ENCODE measurements at places on chromosomes 12 and 14.

DNA sequence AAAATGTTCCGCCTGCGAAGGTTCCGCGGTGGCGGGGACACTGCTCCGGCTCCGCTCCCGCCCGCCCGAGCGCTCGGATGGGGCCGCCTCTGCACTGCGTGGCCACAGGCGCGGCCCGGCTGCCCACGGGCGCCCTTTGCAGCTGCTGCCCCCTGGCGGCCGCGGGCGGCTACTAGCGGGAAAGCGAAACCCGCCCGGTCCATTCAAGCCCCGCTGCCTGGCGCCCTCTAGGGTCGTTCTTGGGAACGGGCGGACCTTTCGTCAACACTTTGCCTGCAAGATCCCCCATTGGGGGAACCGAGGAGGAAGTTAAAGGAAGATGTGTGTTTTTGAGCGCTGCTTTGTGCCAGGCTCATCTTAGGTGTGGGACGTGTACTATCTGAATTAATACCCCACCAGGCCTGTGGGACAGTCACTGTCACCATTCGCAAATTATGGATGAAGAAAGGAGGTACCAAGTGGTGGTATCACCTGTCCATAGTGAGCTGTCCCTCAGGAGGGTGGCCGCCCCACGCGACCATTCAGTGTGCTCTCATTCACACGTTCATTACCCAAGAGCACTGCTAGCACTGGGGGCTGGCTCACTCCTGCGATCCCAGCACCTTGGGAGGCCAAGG is 19.4 kb downstream of the GPR132 start:
- DNase-seq: peak; percentile 94

DNA sequence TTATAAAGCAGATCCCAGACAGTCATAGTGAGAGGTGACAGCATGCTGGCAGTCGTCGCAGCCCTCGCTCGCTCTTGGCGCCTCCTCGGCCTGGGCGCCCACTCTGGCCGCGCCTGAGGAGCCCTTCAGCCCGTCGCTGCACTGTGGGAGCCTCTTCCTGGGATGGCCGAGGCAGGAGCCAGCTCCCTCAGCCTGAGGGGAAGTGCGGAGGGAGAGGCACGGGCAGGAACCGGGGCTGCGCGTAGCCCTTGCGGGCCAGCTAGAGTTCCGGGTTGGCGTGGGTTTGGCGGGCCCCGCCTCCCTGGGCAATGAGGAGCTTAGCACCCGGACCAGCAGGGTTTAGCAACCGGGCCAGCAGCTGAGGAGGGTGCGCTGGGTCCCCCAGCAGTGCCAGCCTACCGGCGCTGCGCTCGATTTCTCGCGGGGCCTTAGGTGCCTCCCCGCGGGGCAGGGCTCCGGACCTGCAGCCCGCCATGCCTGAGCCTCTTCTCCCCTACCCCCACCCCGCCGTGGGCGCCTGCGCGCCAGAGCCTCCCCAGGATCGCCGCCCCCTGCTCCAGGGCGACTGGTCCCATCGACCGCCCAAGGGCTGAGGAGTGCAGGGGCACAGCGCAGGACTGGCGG is 451.2 kb upstream of the DCN start:
- no peak for DNase-seq

- DNase-seq: no peak
Observed at GRCh38 chr14:100291305-100292075, 14.8 kb downstream of the SLC25A29 start.

DNA sequence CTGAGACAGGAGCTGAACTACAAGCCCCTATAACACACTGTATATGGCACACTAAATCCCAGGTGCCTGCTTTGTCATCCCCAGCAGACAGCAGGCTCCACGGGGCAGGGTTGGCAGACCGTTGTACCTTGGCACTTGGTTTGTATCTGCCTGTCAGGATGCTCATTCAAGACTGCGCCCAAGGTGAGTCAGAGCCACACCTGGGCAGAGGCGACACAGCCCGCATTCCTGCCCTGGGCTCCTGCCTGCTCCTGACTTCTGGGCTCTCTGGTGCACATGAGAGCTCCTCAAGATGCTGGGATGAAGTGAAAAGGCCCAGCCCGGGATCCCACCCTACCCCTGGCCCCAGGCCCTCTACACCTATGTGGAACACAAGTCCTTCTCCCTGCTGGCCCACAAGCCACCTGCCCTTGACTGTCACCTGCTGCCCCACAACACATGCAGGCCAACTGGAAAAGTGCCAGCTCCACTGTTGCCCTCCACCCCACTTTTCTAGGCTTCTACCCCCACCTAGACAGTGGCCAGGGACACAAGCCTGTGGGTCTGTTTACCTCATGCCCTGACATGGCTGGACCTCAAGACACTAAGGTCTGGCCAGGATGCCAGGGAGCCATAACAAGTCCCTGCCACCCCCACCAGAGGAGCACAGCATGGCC is 30.8 kb upstream of the PNMA1 start:
- DNase-seq: no peak

DNA sequence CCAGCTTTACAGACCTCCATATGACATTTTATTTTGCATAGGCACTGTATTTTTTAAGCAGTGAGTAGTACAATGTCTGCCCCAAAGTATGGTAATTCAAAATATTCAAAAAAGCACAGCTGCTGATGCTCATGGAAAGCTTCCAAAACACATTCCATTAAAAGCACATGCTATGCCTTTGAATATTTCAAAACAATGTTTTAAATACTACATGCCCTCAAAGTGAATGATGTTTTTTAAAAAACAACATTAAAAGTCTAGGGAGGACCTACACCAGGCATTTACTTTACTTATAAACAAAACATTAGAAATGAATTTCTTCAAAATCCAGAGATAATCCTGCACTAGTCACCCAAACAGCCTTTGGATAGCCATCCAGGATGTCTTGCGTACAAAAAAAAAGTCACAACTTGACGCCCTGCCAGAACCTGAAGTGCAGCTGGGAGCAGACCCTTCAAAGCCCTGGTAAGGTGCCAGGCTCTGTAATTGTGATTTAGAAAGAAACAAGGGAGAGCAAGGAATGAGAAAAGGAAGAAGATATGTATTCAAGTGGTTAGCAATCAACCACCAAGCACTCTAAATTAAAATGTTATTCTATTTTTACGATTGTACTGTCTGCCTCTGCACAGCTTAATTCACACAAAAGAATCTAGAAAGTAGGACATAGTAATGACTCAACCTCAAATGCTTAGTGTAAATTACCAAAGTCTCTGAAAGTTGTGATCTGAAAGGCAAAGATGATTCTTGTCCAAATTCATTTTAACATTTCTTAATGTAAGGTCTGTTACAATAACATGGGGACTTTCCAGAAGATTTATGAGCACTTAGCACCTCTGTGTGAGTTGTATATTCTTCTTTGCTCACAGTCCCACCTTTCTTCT is 31.9 kb downstream of the CEP83 start:
- peak; percentile 13 for DNase-seq

- peak; percentile 3 for DNase-seq
Observed at GRCh38 chr12:114479831-114480230, 73.9 kb upstream of the TBX5 start.

DNA sequence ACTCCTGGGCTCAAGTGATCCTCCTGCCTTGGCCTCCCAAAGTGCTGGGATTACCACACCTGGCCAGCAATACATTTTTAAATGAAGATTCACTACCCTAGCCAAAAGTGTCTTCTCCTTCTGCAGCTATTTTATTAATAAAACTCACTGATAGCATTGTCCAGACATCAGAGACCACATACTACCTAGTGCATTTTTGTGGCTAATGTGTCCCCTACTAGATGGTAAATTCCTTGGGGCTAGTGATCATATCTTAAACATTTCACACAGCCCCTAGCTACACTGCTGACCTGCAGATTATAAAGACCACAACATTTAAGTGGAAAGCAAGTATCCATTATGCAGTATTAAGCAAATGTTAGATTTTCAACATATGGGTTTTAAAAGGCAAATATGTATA is 17.0 kb downstream of the DTD2 start:
- no peak for DNase-seq

GRCh38 chr14:44029933-44030332 is 477.1 kb downstream of the FSCB start:
- DNase-seq: no peak

GRCh38 chr12:110957652-110958051 is 37.3 kb upstream of the MYL2 start:
- DNase-seq: no peak

DNA sequence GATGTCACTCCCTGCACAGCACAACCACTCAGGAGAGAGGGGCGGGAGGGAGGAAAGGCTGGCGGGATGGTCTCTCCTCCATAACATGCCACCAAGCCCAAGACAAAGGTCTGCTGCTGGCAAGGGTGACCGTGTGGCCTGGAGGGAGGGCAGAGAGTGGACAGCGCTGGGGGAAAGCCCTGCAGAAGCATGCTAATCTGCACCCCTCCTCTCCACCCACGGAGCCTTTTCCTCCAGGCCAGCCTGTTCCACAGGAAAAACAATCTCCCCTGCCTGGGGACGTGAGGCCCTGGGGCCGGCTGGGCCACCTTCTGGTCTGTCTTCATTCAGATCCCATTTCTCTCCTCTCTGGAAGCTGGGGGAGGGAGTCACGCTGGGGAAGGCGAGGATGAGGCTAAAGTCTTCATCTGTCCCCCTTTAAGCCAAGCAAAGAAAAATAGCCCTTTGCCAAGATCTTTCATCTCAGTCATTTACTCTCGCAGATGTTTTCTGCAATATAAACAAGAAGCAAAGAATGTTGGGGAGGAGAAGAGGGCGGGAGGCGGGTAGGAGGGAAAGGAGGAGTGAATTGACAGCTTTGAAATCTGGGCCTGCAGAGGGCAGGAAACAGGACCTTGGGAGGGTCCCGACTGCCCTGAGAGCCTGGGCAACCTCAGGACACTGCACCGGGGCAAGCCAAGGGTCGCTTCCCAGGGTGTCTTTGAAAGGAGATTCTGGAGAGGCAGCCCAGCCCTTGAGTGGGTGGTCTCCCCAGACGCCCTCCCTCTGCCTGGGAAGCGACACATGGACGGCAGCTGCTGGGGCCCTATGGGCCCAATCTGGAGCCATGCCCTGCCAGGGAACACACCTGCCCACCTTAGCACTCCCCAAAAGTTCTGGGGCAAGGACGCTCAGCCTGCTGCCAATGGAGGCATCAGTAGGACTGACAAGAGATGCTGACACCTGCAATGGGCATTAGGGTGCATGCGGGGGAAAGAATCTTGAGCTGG is 133.6 kb downstream of the ZFP36L1 start:
- DNase-seq: no peak

GRCh38 chr14:75487155-75487671 is 35.1 kb upstream of the BATF start:
- DNase-seq: no peak

- no peak for DNase-seq
Observed at GRCh38 chr14:76615331-76615730, 145.9 kb upstream of the VASH1 start.

- DNase-seq: no peak
Observed at GRCh38 chr12:8698879-8699278, 1.1 kb downstream of the RIMKLB start.

DNA sequence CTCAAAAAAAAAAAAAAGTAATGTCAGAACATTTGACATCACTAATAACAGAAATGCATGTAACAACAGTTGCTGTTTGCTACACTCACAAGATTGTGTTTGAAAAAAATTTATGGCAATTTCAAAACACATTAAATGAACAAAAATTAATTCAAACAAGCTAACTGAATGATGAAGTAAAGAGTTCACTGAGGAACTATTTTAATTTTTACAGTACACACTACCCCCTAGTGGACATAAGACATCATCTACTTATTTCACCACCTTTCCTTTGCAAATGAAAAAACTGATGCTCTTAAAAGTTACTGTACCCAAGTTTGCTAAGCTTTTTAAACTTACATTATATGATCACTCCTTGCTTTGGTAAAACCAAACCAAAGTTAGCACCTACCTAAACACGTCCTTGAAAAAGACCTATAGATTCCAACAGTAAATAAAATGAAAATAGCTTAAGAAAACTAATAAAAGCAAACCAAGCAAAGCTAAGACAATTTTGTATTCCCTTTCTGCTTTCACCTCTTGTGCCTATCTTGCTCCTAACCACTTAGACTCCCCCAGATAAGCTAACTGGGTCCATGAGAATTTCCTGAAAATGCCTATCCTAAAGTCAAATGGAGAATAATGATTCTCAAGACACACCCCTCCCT is 22.2 kb downstream of the UBE2N start:
- DNase-seq: no peak

GRCh38 chr14:58722441-58722840 is 84.7 kb downstream of the DACT1 start:
- DNase-seq: no peak

GRCh38 chr12:113779774-113780173 is 186.4 kb downstream of the RBM19 start:
- no peak for DNase-seq

- DNase-seq: no peak
Observed at GRCh38 chr12:234891-235415, 21.0 kb upstream of the SLC6A12 start.

DNA sequence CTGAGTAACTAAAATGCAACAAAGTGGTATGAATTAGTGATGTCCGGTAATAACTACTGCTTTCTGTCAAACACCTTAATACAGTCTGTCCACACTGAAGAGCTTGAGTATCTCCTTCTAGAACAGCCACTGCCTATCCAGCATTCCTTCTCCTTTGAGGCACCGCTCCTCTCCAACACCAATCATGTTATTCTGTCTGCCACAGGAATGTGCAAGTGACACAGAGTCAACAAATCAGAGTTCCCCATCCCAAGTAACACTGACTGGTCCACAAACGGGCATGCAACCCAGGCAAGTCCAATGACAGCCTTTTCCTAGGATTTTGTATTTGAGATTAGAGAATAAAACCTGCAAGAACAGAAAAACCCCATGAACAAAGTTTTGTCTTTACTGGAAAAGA is 3.8 kb downstream of the GXYLT1 start:
- no peak for DNase-seq

- DNase-seq: no peak
Observed at GRCh38 chr12:99649551-99649950, 2.0 kb downstream of the GARIN6 start.

GRCh38 chr12:121803861-121804416 is at the start of gene SETD1B:
SETD1B (plus strand) TSS chr12:121804009; CDS start chr12:121804738, 729 bp downstream.
- DNase-seq: peak; percentile 78
